Peyer's patch (tissue), 4 donors: ENCODE measurements at places on chromosomes 2 and 18.

- no peak for DNase-seq
These were observed 198.8 kb upstream of the FOSL2 start for GRCh38 chr2:28193630-28194403.

DNA sequence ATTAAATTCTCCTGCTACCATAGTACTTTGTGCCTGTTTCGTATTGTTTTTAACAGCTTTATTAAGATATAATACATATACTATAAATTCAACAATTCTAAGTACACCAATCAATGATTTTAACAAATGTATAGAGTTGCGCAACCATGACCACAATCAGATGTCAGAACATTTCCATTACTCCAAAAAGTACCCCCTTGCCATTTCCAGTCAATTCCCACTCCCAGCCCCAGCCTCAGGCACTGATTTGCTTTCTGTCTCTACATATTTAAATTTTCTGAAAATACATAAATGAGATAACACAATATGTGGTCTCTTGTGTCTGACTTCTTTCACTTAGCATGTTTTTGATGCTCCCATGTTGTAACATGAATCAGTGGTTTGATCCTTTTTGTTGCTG lies 193.9 kb downstream of the FIGN start:
- DNase-seq = no peak

- DNase-seq = peak; percentile 53
These were observed 14.1 kb upstream of the MEX3C start for GRCh38 chr18:51211552-51211951.

DNA sequence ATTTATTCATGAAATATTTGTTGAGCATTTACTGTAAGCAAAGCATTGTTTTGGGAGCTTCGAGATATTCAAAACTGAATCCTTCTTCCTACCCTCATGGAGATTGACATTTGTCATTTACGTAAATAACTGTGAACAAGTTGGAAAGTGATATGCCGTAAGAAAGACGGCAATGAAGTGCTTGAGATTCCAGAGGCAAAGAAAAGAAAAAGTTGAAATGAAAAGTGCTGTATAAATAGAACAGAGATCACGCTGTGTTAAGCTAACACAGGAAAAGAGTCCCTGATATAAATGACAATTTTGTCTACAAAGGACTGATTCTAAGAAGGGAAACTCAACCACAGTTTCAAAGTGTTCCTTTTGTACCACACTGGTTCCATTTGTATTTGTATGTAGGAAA lies 1.8 kb downstream of the CHRNA1 start:
- no peak for DNase-seq

- no peak for DNase-seq
These were observed 109.2 kb downstream of the NOL4 start for GRCh38 chr18:34115409-34116081.

GRCh38 chr2:203682688-203683130 lies 23.7 kb upstream of the CD28 start:
- no peak for DNase-seq

GRCh38 chr2:29829841-29830240 lies 91.5 kb downstream of the ALK start:
- DNase-seq = no peak

GRCh38 chr2:11655495-11655894 lies 14.5 kb downstream of the NTSR2 start:
- no peak for DNase-seq

GRCh38 chr2:237244976-237245646 lies 159.4 kb downstream of the COPS8 start:
- DNase-seq = no peak

GRCh38 chr2:67669766-67670165 lies 272.6 kb downstream of the ETAA1 start:
- no peak for DNase-seq

DNA sequence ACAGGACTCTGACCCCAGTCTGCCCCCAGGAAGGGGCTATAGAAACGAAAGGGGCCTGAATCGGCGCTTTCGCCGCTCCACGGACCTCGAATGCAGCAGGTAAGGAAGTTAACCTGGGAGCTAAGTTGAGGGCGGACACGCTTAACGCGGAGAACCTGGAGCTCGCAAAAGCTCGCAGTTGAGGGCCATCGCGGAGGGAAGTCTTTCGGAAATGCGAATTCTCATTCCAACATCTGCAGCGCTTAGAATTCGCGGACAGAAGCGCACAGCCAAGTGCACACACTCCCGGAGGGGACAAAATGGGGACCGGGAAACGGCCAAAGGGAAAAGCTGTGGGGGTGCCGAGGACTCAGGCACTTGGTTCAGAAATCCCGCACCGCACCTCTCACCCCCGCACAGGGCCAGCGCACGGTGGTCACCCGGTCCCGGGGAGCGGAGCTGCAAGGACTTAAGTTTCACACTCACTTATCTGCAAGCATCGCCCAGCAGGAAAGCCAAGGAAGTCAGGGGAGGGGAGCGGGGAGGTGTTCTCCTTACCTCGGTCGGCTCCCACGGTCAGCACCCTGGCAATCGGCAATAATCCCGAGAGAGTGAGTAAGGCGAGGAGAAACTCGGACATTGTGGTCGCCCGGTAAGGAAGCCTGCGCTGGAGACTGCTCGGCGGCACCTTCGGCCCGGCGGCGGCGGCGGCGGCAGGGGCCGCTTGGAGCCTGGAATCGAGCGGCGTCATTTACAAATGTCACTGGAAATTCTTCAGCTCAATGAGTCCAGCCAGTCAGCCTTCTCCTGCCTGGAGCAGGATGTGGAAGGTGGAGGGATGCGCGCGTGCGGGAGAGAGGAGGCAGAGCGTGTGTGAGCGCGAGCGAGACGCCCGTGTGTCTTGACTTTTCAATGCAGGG lies 456 bp downstream of the LRP1B start:
- DNase-seq = peak; percentile 52

GRCh38 chr18:949724-950631 lies 45.3 kb downstream of the ADCYAP1 start:
- DNase-seq = no peak

DNA sequence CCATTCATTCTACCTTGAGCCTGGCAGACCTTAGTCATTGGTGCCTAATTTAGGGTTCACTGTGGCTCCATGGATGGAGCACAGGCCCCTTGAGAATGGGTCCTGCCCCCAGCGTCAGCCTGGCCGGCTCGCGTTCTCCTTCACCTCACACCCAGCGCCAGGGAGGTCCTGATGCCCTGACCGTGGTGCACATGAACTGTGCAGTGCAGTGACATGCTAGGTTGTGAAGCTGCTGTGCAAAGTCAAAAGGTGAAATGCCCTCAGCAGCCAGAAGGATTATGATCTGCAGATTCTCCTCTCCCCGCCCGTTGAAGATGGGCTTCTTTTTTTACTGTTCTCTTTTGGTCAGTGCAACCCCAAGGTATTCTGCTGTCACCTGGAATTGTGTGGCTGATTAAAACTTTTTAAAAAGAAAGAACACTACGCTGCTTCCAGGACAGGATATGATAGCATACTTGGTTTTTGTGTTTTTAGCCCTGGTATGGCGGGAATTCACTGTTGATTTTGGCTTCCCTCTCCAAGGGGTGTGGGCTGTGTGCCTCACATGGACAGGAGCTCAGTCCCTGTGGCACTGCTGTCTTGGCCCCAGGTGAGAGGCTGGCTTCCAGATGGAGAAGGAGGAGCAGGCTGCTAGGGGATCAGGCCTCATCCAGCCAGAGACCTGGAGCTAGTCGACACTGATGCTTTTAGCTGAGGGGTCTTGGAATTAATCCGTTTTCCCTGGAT lies 49.4 kb upstream of the MCFD2 start:
- DNase-seq = no peak

DNA sequence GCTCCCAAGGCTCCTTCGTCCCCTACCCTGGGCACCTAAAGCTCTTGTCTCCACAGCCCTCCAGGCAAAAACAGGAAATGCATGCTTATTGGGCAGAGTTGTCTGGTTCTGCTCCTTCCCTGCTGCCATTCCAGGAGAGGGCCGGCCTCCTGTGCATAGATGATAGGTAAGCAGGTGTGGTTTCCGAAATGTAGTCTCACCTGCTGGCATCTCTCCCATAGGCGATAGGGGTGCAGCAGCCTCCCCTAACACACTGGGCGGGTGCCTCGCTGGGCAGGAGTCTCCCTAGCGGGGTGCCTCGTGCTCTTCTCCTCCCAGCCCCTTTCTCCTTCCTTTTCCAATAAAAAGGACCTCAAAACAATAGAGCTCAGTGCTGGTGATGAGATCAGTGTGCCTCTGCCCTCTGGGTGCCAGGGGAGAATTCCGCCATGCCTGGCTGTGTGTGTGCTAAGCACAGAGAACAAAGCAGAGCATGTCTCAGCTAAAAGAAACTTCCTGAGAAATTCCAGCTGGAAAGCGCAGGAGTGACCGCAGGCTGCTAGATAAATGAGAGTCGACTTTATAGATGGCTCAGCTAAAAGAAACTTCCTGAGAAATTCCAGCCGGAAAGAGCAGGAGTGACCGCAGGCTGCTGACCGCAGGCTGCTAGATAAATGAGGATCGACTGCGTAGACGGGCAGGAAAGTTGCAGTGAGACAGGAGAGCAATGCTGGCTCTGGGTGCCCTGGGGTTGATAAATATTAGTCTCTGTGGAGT lies 11.3 kb upstream of the PXDN start:
- no peak for DNase-seq

GRCh38 chr2:65144571-65144970 lies 14.7 kb upstream of the RAB1A start:
- DNase-seq = no peak

DNA sequence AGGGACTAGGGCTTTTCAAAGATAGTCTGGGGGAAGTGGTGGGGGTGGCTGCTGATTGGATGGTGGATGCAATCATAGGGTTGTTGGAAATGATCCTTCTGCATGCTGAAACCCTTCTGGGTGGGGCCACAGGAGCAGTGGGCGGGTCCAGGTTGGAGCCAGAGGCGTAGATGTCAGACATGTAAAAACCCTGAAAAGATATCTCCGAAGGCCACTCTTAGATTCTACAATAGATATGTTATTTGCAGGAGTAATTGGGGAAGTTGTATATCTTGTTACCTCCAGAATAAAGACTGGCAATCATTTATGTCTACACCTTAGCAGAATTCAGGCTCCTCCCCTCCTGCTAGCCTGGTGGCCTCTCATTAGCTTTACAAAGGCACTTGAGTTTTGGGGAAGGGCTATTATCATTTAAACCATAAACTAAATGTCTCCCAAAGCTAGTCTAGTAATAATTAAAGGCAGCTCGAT lies 8.2 kb upstream of the FAM98A start:
- no peak for DNase-seq

DNA sequence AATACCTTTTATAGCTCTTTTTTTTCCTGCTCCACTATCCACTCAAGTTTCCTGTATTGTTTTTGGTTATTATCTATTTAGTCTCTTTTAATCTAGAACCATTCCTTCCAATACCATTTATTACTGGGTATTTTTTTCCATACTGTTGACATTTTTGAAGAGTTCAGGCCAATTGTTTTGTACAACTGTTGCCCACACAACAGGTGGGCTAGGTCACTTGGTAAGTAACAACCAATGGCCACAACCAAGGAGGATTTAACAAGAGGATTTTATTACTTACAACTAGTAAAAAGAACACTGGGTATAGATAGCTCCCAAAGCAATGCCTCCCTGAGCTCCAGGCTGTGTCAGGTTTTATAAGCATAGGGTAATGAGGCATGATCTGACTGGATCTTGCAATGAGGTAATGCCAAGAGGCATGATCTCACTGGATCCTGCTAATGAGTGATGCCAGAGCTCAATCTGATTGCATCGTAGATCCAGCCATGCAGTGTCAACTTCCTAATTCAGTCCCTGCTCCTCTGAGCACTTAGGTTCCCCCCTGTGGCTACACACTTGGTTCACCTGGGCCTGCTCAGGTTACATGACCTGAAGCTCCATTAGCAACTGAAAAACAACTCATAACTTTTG lies 7.1 kb upstream of the CEP68 start:
- no peak for DNase-seq

- no peak for DNase-seq
These were observed 65.9 kb upstream of the ACAA2 start for GRCh38 chr18:49879271-49879580.

DNA sequence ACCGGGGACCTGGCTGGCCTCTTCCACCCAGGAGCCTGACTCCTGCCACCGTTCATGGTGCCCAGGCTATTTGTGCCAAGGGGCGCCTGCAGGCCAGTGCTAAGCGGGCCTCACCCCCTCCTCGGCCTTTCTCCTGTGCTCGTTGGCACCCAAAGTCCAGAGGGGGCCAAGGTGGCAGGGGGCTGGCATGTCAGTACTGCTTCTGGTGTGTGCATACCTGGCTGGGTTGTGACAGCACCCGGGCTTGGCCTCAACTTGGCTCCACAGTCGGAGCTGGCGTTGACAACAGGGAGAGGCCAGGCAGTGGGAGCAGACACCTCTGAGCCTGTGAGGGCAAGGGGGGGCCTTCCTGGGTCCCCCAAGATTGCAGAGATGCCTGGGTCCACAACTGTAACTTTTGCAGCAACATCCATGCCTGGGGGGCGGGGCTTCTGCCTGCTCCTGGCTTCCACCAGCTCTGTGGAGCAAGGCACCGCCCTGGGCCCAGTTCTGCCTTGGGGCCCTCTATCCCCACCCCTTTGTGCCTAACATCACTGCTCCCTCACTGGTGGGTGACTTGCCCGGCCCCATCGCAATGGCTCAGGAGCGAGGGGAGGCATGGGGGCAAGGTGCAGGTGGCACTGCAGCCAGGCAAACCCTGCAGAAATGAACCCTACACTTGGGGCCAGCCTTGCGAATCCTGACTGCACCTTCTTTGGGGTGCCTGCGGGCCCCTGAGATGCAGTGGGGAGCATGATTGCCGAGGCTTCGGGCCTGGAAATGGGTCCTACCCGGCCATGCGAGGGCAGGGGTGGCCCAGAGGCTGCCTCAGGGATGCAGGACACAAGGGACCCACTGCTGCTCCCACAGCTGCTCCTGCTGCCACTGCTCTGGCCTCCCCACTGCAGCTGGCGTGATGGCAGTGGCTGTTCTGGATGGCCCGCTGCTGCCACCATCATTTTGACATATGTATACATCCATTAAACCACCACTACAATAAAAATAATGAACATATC lies 35.9 kb downstream of the PTPN4 start:
- DNase-seq = no peak

DNA sequence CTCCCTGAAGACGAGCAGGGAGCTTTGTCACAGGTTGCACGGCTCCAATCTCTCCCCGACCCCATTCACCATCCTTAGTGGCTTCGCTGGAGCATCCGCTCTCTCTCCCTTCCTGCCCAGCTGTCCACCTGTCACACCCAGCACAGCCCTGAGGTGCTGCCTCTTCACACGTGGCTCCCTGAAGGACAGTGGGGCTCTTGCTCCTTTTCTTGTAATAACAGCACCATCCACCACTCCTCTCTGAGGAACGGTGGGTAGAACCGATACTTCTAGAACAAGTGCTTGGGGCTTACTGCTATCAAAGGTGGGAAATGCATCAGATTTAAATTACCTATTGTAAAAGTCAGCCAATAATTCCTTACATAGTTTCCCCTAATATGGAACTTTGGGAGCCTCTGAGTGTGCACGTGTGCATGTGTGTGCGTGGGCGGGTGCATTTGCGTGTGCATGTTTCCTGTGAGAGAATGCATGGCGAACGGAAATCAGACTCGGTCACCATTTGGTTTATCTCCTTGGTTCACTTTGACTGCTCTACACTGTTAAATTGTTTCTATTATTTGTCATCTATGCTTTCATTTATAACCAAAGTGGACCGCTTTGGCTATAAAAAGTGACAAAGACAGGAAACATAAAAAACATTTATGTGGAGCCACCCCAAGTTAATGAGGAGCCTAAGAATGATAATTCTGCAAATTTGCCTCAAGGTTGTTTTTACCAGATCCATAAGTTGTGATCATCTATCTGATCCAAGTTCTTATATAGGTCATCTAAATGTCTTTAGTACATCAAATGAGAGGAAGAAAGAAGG lies 39.1 kb downstream of the KLHL29 start:
- no peak for DNase-seq

GRCh38 chr2:191544461-191545062 lies 133.4 kb upstream of the NABP1 start:
- no peak for DNase-seq
